ENCODE measurements at places on chromosomes 2 and 18.

DNA sequence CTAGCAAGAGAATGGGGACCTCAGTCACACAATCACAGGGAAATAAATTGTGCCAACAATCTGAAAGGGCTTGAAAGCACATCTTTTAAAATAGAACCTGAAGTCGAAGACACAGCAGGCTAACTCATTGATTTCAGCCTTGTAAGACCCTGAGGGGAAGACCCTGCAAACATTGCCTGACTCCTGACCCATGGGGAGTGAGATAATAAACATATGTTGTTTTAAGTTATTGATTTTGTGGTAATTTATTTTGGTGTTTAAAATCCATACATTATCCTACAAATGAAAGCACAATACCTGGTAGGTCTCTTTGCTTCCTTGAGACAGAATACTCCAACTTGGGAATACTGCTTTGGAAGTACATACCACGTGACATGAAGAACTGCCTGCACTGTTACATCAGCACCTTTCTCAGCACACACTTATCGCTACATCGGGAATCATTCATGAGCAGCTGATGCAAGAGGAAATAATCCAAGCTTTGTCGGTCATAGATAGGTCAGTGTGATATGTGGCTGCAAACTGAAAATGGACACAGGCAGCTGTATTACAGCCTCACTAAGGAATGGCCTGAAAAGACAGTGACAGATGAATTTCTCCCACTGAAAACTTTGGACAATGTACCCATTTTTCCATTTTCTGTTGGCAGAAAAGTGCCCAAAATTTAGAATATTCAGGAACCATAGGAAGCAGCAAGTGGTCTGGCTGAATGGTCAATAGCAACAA lies 494.5 kb upstream of the MAP2 start:
- peak; percentile 18 for DNase-seq

DNA sequence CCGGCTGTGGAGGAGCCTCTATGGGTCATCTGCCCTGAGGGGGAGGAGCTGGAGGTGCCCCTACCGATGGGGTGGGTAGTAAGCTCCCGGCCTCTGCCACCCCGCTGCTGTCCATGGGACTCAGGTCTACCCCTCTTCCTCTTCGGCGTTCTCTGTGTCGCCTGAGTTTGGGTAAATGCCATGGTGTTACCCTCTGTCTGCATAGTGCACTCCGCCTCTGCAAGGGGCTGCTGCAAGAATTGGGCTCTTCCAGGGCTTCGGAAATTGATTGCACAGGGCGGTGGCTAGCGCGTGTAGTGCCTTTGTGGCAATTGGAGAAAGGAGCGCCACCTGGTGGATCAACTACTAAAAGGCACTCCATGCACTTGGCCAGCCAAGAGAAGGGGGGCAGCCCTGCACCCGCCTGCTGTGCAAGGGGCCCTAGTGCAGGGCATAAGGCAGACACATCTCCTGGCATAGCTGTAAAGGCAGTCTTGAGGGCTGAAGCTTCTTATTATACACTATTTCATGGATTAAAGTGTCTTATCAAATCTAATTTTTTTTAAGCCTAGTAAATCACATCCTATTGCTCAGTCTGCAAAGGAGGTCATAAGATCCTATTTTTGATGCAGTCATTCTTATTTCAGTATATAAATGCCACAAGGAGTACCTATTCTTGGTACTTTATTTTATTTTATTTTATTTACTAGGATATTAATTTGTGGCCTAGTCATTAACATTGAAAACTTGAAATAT lies 308.9 kb downstream of the PDE11A start:
- peak; percentile 70 for DNase-seq

DNA sequence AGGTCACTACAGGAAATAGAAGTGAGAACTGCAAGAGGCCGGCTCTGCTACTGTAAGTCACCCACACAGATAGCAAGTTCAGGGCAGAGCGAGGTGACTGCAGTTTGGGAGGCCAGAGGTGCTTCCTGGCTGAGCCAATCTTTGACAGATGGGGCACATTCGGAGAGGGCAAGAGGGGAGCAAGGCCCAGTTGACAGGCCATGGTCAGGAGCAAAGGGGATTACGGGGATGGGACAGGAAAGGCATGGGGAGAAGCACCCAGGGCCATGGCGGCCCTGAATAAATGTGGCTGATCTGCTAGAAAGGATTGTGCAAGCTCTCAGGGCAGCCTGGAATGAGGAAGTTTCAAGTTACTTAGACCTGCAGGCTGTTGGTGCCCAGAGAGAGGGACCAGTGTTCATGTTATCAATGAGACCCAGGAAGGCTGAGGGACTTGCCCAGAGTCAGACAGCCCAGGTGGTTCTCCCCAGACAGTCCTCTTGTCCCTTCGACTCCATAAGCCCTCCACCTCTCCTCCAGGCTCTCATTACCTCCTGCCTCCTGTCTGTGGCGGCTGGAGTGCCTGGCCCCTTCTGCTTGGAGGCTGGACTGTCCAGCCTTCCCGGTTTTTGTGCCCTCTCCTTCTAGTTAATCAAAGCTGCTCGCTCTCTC lies 123.3 kb downstream of the CTIF start:
- DNase-seq: peak; percentile 66

DNA sequence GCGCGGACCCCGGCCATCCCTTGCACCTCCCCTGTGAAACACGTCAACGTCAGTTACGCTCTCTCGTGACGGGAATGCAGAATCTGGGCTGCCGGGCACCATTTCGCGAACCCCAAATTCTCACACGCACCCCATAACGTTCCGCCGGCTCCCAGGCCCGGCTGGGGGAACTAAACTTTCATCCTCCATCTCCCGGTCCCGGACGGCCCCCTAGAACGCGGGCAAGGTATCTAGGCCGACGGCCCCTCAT lies 544 bp downstream of the DNAJC27 start:
- no peak for DNase-seq

DNA sequence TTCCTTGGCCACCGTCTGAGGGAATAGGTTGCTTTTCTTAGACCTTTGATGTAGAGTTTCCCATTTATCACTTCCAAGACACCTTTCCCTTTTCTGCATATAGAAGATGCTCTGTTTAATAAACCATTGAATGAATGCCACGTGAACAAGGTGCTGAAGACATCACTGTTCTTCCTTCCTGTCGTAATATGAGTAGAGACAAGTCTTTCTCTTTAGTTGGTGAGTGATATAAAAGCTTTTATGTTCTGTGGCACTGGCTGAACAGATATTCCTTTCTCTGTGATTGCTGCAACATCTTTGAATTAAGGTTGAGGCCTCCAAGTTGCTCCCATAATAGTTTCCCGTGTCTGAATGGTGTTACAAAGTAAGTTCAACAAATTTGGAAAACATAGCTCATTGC lies 38.7 kb downstream of the TTC39C start:
- DNase-seq: no peak

- DNase-seq: no peak
Observed at GRCh38 chr2:99711144-99711543, 221.3 kb upstream of the REV1 start.

DNA sequence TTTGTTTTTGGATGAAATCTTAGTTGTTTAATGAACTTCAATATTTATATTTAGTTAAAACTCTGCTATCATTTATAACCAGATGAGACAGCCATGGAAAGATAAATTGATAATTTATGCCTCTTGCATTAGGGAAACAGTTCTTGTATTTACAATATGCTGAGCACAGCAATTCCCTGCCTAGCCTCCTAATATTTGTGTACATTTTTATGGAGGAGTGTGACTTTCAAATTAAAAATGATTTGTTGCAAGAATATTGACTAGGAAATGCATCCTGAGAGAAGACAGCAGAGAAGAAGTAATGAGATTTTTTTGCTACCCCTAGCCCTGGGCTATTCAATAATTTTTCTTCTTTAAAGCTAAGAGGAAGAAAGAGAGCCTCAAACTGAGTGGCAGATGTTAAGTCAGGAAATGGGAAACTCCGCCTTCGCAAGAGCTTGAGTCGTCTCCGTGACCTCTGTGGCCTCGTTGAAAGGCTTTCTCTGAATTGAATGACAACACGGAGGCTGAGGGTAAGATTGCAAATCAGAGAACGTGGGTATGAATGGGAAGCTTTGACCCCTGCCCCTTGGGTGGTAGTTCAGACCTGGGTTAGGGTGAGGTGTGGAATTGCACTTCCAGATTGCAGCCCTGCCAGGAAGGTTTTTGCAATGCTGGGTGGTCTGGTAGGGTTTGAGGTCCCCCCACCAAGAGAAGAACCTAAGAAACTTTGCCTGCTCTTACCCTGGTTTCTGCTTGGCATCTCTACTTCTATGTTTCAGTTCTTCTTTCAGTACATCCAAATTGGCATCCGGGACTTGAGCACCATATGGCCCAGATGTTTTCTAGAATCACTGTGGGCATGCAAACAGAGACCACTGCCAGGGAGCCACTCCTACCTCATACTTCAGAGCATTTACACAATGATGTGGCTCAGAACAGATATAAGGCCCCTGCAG lies 210.3 kb upstream of the RBMS1 start:
- DNase-seq: no peak

DNA sequence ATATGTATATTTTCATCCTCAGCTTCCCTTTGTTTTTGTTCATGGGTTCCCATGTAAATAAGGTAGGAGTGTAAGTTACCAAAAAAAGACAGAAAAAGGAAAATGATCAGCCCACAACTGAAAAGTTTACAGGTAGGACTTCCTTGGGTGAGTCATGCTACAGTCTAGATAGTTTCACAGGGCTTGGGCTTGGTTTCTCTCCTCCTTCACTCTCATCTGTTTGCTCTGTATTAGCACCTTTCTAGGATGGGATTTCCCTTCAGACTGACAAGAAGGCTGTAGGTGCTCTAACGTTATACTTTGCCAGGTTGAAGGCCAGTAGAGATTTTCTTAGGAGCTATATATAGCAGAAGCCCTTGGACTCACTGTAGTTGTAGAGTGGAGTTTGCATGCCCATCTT lies 57.9 kb downstream of the FAM171B start:
- peak; percentile 0 for DNase-seq

GRCh38 chr2:72889991-72890390 lies 2.8 kb downstream of the SPR start:
- no peak for DNase-seq

DNA sequence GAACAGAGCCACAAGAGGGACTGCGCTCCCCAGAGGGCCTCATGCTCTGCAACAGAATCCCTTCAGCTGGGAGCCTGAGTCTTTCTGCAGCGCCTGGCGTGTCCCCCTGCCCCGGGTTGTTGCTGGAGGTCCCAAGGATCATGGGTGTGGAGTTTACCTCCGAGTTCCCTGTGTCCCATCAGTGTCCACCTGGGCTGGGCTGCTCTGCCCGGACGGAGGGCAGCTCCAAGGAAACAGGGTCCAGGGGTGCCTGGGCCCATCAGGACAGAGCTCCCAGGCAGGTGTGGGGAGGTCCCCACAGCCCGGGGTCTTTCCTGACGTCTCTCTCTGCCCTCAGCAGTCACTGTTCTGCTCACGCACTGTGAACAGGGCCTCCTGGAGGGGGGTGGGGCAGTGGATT lies 63.5 kb downstream of the EMILIN2 start:
- DNase-seq: no peak

DNA sequence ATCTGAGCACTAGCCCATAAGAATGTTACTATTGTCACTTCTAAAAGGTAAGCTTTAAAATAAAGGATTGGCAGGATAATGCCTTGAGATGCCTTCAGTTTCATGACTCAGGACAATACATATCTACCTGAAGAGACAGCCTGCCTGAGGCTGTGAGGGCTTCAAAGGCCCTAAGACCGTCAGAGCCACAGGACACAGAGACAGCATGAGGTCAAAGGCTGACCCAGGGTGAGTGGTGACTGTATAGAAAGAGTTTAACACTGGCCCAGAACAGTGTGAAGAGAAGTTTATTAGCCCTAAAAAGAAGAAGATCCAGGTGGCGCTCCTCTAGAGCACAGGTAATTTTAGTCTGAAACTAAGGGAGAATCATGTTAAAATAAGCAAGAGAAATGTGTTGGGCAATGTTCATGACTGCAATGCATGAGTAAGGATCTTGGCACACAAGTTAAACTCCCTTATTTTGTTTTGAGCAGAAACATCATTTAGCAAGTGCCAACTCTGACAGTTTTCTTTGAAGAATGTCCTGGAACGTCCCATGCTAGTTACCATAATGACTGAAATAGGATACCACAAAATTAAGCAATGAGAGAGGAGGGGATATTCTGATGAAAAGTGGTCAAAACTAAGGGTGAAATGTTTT lies 78.1 kb upstream of the FAM110C start:
- no peak for DNase-seq

- no peak for DNase-seq
Observed at GRCh38 chr2:70046534-70046933, 40.7 kb upstream of the PCBP1 start.

DNA sequence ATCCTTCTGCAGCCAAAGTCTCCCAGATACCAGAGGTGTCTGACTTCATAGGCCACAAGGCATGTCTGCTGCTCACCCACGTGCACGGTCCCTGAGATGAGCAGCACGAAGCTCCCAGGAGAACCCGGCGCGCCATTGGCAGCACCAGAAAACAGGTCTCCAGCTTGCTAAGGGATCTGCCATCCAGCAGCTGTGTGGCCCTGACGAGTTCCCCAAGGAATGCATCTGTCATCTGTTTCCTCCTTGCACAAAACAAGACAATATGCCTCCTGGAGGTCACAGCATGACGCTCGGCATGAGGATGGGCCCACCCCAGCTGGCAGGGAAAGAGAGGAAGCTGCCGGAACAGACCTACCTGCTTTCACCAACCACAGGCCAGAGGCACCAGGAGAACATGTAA lies 29.2 kb downstream of the HS6ST1 start:
- no peak for DNase-seq

- DNase-seq: peak; percentile 66
Observed at GRCh38 chr2:179031731-179032408, 18.1 kb downstream of the CCDC141 start.

DNA sequence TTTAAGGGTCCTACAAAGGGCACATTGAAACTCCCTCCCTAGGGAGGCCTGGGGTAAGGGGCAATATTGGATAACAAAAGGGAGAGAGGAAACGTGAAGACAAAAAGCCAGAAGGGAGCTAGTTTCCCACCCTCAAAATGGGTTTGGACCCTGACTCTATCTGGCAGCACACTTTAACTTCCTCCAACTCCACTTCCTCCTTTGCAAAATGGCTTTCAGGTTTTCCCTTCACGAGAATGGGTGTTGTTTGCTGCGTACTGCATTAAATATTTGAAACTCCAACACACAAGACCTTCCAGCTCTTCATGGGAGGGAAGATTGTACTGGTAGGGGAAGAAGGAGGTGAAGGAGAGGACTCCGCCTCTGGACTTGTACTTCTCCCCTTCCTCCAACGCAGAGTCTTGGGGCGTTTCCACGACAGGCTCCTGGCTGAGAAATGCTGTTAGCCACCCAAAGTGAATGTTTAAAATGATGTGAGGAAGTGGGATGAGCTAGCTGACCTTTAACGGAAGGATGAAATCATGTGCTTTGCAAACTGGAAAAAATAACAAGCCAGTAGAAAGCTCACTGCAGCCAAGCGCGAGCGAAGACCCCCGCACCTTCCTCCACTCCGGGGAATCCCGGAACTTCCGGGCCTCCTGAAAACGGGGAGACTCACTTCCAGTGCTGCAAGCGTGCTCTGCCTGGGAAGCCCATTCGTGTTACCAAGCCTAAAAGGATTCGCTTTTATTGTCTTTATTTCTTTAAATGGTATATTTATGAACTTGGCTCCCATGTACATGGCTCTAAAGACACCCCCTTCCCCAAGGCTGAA lies 85.6 kb downstream of the VIT start:
- no peak for DNase-seq
